ENCODE measurements at places on chromosomes 7 and 10. TPM values are rescaled to one million over a fixed set of nuclear protein-coding genes. Genes with fewer than 3 reads are reported as not detected.
A peak's percentile ranks its signal among the peaks of the same experiment; 100 is the strongest.

DNA sequence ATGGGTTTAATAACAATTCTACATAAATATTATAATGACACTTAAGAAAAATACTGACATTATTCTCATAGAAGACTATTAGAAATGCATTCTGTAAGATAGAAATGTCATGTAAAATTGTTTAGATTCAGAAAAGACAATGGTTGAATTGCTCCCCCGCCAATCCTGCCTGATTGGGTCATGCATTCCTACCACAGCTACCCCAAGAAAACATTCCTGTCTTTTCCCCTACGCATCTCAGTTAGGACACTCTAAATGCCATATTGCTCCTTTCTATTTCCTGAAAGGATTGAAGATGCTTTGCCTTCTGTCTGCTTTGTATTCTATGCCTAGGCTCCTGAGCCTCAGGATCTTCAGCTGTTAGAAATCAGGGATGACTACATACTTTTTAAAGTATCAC, 109.4 kb downstream of the DGKB start:
- DNase-seq = no peak

GRCh38 chr10:86768412-86769062, 12.1 kb downstream of the BMPR1A start:
- no peak for DNase-seq

NANOS1 gene
- 4.0 TPM for polyA plus RNA-seq

JAZF1 gene
- polyA plus RNA-seq = 11.1 TPM

MUC12 gene
- polyA plus RNA-seq = 0.46 TPM

TDRD1 gene
- polyA plus RNA-seq = 0.11 TPM

OGDHL gene
- 1.2 TPM for polyA plus RNA-seq

GRCh38 chr7:75024922-75025321, 48.7 kb downstream of the RCC1L start:
- DNase-seq = no peak

DNA sequence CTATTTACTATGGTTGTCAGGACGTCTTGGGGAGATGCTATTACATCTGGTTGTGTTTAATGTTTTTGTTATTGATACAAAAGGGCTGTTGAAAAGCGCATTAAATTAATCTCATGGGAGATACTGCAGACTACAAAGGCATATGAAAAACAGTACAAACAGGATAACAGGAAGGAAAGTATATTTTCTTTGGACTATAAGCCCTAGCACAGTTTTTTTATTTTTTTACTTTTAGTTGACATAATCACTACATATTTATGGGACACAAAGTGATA, 341.3 kb downstream of the ARL4A start:
- no peak for DNase-seq

DNA sequence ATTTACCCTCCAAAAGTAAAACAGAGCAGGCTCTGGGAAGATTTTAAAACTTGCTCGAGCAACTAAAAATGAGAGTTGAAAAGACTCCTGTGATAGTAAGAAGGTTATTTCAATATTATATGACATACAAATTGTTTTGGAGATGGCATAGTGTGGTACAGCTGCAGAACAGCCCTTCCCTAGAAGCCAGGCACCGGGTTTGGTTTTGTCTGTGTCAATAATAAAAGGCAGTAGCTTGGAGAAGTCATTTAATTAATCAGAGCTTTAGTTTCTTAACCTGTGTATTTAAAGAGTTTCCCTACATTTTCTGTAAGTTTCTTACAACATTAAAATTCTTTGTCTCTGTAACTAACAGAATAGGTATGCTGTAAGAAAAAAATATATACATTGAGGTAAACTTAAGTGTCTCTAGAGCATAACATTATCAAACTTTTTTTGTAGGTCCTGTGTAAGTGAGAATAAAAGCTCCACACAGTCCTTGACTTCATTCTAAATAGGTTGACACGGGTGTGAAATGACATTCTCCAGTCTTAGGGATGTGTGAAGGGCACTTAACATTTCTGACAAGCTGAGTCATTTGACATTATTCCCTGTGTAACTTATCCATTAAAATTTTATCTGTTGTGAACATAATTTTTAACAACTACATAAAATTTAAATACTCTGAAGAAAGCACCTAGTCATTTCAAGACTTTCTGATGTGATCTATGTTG, 425.0 kb upstream of the ETV1 start:
- DNase-seq = no peak

DNA sequence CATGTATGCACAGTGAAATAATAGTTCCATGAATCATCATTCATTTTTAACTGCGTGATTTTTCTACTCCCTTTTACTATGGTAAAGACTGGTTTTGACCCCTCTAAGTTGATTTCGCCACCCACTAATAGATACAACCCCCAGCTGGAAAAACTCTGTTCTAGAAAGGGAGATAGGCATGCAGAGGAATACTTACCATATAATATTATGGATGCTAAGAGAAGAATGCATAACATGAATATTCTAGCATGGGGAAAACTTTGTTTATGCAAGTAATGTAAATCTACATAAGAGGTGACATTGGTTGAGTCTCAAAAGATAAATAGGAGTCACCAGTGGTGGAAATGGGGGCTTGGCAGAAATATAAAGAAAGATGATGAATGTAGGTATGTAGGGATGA, 97.3 kb upstream of the MBL2 start:
- DNase-seq = no peak

SPDYE5 gene
- polyA plus RNA-seq = 1.8 TPM

GRCh38 chr7:9091282-9091681, 657.9 kb downstream of the NXPH1 start:
- DNase-seq = no peak

- DNase-seq = peak; percentile 36
These were observed 10.6 kb downstream of the DBF4 start for GRCh38 chr7:87886875-87887274.

TSPAN13 gene
- 16.4 TPM for polyA plus RNA-seq

SNCG gene
- 39.2 TPM for polyA plus RNA-seq

GIMAP5 gene
- 4.1 TPM for polyA plus RNA-seq

MMRN2 gene
- 24.2 TPM for polyA plus RNA-seq

- DNase-seq = no peak
These were observed 28.3 kb upstream of the EN2 start for GRCh38 chr7:155429651-155430050.

MRPS17 gene
- 13.9 TPM for polyA plus RNA-seq

- no peak for DNase-seq
These were observed 855 bp downstream of the ATP6V1F start for GRCh38 chr7:128863433-128863989.

DNA sequence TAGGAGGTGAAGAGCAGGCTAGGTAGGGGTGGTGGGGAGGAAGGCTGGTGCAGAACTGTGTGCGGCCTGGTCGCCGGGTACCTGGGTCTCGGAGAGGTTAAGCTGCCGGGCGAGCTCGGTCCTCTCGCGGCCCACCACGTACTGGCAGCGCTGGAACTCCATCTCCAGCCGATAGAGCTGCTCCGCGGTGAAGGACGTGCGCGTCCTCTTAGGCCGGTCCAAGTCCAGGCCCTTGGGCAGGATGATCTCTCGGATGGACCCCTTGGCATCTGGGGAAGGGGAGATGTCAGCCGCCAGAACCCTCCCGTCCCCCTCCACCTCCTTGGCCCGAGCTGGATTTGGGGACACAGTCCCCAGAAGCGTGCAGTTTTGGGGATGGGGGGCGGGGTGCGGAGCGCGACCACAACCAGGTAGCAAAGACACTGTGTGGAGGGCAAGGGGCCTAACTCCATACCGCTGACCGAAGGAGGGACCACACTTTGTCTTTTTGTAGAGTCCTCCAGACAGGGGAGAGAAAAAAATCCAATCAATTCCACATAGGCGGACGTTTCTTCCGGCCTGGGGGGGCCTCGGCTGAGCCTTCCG, 1.6 kb downstream of the VAX1 start:
- no peak for DNase-seq

ZSCAN25 gene
- polyA plus RNA-seq = 19.6 TPM

MOGAT3 gene
- 0.10 TPM for polyA plus RNA-seq
